Activated CD4-positive, alpha-beta T cell treated with anti-CD3 and anti-CD28 coated beads, Interleukin-2, amount 50 U/mL, for 4 hours (primary cell): ENCODE measurements at places on chromosomes 4 and X.

GRCh38 chr4:73406548-73406875, 2.4 kb downstream of the ALB start:
- DNase-seq: no peak

- DNase-seq: no peak
These were observed 459.7 kb downstream of the MID1IP1 start for GRCh38 chrX:39260965-39261364.

DNA sequence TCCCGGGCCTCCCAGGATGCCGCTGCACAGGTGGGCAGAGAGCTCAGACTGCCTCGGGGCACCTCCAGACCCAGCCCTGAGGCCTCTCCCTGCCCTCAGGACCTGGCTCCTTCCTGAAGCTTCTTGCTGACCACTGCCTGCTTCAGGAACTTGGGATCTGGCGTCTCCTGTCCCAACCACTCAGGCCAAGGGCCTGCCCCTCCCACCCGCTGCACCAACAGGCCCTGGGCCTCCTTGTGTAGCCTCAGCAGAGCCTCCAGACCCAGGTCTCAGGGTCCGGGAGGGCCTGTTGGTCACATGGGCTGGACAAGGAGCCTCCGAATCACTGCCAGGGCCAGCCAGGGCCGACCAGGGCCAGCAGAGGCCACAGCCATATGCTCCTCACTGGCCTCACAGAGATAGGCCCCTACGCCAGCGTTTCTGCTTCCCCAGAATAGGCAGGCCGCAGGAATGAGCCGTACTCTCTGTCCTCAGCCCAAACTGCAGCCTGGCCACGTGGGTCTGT, 2.8 kb downstream of the MXD4 start:
- no peak for DNase-seq

GRCh38 chr4:139873111-139873860, 207.7 kb downstream of the MGST2 start:
- DNase-seq: no peak

DNA sequence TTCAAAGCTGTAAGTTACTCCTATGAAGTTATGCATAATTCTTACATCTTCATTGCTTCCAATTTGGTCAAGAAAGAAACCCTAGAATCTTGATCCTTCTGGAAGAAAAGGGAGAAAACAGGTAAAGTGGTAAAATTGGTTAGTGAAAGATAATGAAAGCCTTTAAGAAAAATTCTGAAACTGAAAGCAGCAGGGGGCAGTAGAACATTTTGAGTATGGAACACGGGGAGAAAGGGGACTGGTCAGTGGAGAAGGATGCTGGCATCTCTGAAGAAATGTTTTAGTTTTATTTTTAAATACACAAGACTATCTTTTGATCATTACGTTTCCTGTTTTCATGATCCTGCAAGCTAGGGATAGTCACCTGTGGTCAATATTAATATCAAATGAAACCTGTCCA, 54.3 kb downstream of the SLIT2 start:
- DNase-seq: no peak

GRCh38 chrX:136214551-136214950, 36.6 kb downstream of the MAP7D3 start:
- DNase-seq: no peak

DNA sequence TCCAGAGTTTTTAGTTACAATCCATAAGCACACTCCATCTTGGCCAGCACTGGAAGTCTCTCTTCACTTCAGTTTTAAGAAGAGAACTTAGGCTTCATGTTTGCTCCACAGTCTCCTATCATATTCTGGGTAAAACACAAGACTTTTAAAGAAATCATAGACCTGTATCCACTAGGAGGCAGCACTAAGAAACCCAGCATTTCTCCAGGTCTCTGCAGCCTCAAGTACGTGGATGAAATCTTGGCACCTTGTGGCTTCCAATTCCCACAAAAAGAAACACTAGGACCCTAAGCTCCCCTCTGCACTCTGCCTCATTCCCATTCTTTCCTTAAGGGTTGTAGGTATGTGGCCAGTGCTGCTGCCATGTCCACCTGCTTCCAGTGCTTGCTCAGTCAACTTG, 367.3 kb upstream of the CASK start:
- no peak for DNase-seq

DNA sequence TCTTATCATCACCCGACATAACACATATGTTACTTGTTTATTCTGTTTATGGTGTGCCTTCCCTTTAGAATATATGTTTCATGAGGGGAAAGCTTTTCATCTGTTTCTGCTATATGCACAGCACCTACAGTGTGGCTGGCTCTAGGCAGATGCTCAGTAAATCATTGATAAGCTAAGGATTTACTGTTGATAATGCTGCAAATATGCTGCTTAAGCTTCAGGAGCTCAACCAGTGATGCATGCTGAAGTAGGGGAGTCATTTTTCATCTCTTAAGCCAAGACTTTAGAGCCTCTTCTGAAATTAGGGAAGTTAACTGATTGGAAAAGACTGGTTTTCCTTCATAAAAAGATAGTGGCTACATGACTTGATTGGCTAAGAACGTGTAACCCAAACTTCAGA, 16.4 kb downstream of the FAT4 start:
- no peak for DNase-seq

DNA sequence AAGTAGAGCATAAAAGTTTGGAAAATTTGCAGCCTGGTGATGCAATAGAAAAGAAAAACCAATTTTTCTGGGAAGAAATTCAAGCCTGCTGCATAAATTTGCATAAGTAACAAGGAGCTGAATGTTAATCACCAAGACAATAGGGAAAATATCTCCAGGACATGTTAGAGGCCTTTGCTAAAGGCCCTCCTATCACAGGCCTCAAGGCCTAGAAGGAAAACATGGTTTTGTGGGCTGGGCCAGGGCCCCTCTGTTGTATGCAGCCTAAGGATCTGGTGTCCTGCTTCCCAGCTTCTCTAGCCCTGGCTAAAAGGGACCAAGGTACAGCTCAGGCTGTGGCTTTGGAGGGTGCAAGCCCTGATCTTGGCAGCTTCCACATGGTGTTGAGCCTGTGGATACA, 6.2 kb upstream of the RTL3 start:
- no peak for DNase-seq

GRCh38 chrX:38654302-38654701, 93.0 kb downstream of the TSPAN7 start:
- no peak for DNase-seq

GRCh38 chrX:11929476-11929875, 171.4 kb downstream of the MSL3 start:
- DNase-seq: no peak

DNA sequence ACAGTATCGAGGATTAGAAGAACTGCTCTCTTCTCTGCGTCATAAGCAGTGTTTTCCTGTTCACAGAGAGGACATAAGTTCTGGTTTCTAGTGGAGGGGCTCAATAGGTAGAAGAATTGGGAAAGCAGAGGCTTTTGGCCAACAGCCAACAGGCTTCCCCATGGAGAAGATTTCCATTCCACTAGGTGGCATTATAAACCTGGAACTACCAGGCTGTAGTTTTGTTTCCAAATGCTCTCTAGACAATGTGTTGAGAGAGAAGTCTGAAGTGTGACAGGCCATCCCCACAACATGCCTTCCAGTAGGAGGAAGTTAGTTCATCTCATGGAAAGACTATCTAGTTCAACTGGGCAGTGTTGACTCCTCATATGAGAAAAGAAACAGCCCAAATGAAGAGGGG, 63.8 kb upstream of the ANXA10 start:
- DNase-seq: no peak

GRCh38 chr4:173247321-173247720, 78.7 kb downstream of the GALNT7 start:
- no peak for DNase-seq

DNA sequence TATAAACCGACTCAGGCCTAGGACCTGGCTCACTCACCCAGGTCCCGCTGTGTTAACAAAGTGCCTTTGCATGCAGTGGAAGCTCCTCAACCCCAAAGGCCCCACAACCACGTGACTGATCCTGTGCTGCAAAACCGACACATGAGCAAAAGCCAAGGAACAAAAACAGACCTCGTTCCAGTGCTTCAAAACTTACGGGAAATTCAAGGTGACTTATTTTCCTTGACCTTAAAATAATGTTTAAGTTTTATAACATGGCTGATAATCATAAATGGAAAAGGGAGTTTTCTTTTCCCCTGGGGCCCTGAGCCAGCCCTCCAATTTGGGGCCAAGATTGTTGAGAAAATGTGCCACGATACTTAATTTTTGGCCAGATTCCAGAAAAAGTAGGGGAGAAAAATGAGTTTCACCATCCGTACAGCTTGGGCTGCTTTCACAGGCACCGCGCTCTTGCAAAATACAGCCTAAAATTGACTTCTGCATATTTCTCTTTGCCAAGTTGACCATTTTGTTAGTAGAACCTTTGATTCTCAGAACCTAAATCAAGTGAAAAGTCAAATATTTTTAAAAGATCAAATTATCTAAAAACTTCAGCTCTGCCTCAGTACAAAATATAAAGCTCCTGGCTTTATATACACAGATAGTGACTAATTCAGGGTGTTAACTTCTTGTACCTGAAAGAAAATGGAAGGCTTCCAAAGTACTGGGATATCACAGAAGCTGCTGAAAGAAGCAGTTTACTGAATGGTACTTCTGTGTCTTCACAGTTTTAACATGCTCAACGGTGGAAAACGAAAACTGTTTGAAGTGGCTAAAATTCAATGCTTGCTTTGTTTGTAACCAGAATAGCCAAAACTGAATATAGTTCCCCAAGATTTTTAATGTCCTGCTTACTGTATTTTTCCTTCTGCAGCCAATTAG, 93.8 kb downstream of the APBB2 start:
- no peak for DNase-seq

- no peak for DNase-seq
These were observed 186.4 kb downstream of the DCLK2 start for GRCh38 chr4:150264595-150265161.

GRCh38 chr4:137949746-137950145, 292.4 kb downstream of the SLC7A11 start:
- no peak for DNase-seq

GRCh38 chr4:56764775-56765174, 56.7 kb downstream of the SPINK2 start:
- DNase-seq: no peak

- no peak for DNase-seq
These were observed 54.4 kb downstream of the MCUB start for GRCh38 chr4:109614466-109614865.

DNA sequence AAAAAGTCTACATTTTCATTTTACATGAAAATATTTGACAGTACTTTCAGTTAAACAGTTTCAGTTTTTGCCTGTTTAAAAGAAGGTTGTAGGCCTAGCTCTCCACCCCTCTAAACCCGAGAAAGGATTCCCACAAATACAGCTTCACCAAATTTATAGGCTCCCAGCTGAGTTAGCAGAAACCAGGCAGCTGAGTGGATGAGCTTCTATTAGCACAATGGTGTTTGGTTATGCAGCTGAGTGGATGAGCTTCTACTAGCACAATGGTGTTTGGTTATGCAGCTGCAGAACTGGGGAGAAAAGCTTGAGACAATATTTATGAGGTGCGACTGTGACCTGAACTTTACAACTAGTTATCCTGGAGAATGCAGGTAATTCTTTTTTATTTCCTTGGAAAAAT, 36.6 kb upstream of the PAQR3 start:
- no peak for DNase-seq

DNA sequence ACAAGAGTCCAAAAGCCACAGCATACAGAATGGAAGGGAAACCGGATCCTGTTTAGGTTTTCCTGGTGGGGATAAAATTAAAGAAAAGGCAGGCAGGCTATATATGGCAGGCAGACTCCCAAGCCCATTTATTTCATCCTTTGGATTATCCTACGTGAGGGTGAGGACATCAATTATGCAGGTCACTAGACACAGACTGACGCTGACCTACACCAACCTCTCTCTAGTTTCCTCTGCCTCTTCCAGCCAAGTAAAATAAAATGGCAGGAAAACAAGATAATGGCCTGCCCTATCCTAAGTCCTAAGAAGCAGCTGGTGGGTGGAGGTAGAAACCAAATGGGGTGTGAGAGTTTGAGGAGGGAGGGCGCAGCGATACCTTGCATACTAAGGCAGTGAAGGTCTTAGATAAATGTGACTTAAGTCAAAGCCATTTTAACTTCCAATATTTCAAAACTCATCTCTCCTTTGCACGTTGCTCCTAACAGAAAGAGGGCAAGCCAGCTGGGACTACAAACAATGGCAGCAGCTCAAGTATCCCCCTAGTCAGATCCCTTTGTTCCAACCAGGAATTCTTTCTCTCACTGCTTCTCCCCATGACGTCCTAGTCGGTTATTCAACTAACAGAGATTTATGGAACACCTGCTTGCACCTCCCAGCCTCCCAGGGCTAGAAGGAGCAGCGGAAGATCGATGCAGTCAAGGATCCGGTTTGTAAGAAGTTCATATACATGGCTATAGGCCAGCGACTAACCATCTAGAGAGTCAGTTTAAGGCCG, 72.8 kb downstream of the IRF2 start:
- DNase-seq: no peak

DNA sequence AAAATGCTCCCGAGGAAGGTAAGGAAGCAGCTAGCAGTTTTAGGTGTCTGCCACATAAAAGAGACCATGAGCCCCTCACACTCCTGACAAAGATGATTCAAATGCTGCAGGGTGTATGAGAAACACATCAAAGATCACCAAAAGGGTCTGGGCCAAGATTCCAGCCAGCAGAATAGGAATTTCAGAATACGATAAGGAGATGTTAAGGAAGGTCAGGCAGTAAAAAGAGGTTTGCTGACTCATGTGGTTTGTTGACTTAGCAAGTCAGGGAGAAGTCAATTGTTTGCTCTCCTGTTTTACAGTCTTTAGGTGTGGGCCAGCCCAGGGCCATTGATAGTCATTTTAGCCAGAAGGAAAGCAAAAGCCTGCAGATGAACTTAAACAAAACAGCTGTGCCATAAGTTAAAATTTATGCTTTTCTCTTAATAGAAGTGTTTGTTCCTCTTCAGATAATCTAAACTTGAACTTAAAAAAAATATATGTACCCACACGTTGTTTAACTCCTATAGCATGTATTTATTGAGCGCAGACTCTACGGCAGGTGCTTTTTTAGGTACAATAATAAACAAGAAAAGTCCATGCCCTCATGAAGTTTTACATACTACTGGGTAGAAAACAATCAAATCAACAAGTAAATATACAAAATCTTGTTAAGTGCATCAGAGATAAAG, 115.6 kb downstream of the CAMK2D start:
- DNase-seq: no peak

DNA sequence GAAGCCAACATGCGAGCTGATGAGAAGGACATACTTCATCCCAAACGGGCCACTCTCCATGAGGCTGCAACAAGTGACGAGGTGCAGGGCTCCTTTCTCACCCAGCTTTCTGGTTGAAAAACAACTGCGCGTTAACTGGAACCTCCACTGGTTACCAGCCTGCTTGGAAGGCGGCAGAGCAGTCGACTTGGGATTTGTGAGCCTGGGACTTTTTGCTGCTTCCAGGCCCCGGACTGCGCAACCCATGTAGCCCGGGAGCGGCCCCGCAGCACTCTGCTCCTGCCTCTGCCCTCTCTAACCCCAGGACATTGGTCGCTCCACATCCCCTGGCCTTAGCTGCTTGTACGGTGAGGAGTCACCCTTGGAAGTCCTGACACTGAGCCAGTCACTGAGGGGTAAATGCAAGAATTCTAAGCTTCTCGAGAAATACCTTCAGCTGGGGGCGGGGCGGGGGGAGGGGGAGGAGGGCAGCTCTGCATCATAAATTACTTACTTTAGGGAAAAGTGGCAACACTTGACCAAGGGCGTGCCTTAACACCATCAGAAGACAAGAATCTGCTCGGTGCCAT, 72.7 kb downstream of the MTMR1 start:
- DNase-seq: no peak
